Stimulated activated CD4-positive, alpha-beta T cell treated with anti-CD3 and anti-CD28 coated beads, Interleukin-12 subunit alpha, Interleukin-12 subunit beta, amount 100 ng/mL, for 4 hours (primary cell): ENCODE measurements at places on chromosomes 1 and 21.
A peak's percentile ranks its signal among the peaks of the same experiment; 100 is the strongest.

- no peak for DNase-seq
These were observed 28.0 kb upstream of the IFNGR2 start for GRCh38 chr21:33375101-33375644.

DNA sequence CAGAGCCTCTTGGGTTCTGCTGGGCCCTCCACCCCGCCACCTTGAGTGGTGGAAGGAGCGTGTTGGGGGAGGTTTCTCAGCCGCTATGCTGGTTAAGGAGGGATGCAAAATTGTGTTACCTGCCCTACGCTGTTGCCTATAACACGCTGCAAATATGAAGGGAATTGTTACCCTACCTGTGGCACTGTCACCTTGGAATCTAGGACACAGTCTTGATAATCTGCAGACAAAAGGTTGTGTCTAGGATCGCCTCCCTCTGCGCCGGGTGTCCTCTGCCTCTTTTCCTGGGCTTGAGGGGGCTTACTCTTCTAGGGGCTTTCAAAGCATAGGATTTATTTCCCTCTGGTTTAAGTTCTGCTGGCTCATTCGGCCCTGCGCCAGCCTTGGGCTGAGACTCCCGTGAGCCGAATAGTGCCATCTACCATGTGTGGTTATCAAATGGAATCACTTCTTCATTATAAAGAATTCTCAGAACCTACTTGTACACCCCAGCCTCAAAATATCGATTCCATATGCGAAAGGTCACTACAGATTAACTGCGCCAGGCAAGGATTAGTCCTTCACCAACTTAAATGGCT, 697 bp downstream of the SLC22A15 start:
- DNase-seq: no peak

DNA sequence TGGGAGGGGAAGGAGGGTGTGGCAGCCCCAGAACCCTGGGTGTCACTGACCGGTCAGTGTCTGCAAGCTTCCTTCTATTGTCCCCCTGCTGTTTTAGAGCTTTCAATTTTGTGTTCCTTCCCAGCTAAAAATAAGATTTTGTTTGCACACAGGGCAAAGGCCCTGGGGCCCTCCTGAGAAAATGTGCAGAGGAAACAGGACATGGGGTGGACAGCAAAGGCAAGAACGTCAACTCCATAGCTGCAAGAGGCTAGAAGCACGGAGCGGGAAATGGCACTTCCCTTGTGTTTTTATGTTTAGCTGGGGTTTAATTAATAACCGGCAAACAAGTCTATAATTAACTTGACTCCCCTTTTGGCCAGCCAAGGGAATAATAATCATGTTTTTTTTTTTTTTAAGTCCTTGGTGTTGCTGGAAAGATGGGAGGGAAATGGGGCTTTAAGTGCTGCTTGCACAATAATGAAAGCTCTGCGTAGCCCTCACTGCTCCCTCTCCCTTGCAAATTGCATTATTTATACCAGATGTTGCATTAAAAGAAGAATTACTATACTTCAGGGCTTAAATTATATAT, 261.4 kb upstream of the USP24 start:
- no peak for DNase-seq

DNA sequence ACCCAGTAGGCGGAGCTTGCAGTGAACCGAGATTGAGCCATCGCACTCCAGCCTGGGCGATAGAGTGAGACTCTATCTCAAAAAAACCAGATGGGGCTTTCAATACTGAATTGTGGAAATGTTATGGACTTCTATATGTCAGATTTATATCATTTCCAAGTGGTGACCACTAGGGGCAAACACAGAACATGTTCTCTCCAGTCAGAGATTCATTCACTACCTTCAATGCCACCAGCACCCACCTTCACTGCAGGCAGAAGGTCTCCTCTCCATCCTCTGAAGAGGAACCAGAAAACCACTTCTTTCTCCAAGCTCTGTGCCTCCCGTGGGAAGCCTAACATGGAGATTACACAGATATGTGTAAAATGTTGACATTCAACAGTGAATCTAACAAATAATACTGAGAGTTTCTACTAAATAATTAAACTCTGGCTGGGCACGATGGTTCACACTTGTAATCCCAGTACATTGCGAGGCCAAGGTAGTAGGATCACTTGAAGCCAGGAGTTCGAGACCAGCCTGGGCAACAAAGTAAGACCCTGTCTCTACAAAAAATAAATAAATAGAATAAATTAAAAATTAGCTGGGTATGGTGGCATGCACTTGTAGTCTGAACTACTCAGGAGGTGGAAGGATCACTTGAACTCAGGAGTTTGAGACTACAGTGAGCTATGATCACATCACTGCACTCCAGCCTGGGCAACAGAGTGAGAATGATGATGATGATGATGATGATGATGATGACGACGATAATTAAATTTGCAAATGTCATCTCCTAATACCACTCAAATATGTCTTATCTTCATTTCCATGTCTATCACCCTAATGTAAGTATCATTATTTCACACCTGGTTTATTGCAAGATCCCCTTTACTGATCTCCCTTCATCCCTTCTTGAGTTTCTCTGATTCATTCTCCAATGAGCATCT, 151.1 kb downstream of the ZNF281 start:
- no peak for DNase-seq

DNA sequence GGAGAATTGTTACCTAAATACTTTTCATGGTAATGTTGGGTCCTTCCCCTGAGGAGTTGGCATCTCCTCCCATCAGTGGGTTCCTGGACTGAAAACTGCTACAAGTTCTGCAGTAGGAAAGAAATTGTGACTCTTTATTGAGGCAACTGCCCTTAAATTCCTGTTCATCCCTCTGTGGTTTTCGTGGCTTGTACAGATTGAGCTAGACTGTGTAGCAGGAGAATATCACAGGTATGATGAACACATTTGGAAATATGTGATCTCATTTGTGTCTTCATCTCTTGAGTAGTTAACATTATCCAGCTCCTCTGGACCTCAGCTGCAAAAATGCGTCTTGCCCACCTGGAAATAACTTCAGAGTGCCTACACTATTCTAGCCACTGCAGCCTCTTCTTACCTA, 390.6 kb downstream of the PTPRC start:
- no peak for DNase-seq

- no peak for DNase-seq
These were observed 507.1 kb downstream of the BRINP3 start for GRCh38 chr1:189970331-189971230.

DNA sequence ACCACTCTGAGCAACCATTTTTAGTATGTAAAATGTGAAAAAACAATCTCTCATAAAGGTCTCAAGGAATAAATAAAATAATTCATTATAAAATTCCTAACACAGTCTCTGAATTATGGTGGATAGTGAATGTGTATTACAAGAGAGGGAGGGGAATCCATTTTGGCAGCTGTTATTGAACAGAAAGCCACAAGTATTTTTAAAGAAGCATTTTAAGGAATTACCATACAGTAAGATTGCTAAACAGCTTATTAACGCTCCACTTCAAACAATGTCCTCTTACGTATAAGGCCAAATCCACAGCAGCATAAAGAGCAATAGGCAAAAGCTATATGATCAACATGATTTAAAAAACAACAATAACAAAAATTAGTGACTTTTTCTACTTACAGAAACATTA, 18.4 kb downstream of the PIGK start:
- DNase-seq: no peak

DNA sequence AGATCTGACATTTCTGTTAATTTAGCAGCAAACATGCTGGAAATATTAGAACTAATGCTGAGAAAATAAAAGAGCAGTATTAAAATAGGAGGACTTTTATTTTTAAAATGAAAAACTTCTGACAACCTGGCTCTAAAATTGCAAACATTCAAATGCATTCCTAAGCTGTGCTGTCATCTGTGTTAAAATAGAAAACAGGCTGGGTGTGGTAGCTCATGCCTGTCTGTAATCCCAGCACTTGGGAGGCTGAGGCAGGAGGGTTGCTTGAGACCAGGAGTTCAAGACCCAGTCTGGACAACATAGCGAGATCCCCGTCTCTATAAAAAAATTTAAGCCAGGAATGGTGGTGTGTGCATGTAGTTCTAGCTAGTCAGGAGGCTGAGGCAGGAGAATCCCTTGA, 44.6 kb downstream of the MIGA1 start:
- DNase-seq: no peak

- no peak for DNase-seq
These were observed 92.1 kb upstream of the SLC44A3 start for GRCh38 chr1:94727846-94728715.

DNA sequence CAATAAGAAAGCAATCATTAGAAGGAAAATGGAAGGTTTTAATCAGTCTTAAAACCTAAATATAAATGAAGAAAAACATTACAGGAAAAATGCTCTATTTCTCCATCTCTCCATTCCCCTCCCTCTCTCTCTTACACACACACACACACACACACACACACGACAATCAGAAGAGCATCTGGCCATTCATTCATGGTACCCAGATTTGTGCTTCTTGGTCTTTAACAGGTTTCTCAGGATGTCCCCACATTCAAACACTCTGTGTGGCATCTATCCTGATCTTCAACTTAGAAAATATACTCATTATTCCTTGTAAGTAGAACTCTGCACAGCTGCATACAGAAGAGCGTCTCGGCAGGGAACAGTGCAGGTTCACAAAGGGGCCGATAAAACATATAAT, 779 bp downstream of the LRRC40 start:
- DNase-seq: no peak

DNA sequence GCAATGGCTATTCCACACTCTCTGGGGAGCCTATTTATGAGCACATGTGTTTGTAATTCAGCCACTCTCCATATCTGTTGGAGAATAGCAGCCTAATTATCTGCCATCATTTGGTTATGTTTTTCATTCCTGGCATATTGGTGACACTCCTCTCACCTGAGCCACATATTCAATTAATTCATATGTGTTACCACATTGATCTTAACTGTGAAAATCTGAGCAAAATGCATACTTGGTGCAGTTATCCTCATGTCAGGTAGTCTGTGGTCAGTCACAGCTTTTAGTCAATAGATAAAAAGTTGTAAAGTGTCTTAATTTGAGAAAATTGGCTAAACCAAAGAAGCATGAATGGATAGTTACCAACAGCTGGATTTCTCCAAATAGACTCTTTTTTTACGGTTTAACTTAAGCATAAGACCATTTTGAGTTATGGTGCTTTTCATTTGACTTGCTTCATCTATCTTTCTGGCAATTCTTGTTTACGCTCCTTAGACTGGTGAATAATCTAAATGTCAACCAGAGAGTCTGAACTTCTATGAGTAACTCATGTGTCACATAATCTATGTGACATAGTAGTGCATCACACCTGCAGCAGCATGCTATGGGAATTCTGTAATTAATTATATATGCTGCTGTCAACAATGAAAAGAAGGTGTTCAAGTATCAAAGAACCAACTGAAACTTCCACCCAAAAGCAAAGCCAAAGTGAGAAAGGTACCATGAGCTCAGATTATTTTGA, 187.7 kb upstream of the SGIP1 start:
- no peak for DNase-seq

DNA sequence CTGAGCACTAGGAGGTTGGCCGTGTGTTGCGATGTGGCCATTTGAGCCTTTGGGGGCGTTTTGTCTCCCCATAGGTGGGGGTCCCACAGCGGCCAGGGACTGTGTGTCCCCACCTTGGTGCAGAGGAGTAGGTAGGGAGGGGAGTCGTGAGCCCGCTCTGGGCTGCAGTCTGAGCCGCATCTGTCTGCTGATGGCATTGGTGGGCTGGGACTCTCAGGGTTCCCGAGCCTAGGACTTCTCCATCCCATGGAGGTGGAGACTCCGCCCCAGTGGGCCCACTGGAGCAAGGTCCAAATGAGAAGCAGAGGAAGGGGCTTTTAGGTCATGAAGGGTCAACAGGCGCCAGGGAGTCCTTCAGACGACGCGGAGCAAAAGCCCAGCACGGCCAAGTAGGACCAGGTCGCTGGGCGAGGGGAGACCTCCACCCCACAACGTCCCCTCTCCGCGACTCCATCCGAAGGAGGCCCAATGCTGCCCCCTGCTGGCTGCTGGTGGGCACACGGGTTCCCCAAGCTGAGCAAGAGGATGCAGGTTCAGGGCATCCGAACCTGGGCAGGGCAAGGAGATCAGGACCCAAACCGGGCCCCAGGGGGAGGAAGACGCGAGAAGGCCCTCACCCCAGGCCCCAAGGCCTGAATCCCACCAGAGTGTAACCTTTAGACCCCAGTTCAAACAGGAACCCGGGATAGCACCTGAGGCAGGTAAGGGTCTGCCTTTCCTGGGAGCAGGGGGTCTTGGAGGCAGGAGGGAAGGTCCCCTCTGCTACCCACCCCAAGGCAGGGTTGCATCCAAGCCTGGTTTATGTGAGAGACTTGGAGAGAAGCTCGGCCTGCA, 14.9 kb downstream of the TTC34 start:
- peak; percentile 78 for DNase-seq

- DNase-seq: no peak
These were observed 374.0 kb downstream of the NTNG1 start for GRCh38 chr1:107514841-107515240.

DNA sequence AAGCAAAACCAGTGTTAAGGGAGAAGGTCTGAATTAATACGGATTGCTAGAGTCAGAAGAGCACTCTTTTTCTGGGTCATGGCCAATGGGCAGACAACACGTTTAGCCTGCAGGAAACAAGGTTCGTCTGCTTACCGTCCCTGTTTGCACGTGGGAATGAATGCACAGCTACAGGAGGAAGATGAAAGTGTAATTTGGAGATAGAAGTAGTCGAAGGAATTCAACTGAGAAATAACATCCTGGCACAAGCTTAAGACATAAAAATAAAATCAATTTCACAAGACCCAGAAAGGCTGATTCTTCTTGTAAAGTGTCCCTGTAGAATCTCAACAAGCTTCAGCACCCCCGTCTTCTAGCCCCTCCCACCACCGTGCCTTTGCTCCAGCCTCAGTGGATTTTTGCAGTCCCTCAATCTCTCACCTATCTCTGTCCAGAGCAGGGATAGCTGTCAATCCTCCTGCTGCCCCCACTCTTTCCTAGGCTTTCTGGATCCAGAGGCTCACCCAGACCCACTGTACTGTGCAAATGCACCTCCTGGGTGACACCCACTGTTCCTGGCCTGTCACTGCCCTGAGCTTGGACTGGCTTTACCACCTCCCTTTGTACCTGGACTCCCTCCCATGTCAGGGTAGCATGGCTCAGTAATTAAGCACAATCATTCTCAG, 60.6 kb downstream of the C1orf94 start:
- DNase-seq: no peak

DNA sequence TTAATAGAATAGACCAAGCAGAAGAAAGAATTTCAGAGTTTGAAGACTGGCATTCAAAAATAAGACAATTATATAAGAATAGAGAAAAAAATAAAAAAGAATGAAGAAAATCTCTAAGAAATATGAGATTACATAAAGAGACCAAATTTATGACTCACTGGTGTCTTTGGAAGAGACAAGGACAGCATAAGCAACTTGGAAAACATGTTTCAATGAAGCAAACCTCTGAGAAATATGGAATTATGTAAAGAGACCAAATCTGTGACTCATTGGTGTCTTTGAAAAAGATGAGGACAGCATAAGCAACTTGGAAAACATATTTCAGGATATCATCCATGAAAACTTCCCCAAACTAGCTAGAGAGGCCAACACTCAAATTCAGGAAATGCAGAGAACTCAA, 60.4 kb upstream of the LYPLAL1 start:
- no peak for DNase-seq
